ENCODE measurements at places on chromosomes 16 and 17. TPM values are rescaled to one million over a fixed set of nuclear protein-coding genes. Genes with fewer than 3 reads are reported as not detected.

The PRR14 gene
- 91.9 TPM for total RNA-seq

The SDR42E2 gene
- total RNA-seq: not detected

The TAF1C gene
- 74.4 TPM for total RNA-seq

The PIPOX gene
- 2.1 TPM for total RNA-seq

The UMOD gene
- not detected for total RNA-seq

The MYH8 gene
- total RNA-seq: not detected

The ARHGAP44 gene
- total RNA-seq: not detected

The ZNF263 gene
- 27.8 TPM for total RNA-seq

The SLC2A4 gene
- 0.31 TPM for total RNA-seq

The LPCAT2 gene
- 1.5 TPM for total RNA-seq

The HOXB1 gene
- total RNA-seq: not detected

DNA sequence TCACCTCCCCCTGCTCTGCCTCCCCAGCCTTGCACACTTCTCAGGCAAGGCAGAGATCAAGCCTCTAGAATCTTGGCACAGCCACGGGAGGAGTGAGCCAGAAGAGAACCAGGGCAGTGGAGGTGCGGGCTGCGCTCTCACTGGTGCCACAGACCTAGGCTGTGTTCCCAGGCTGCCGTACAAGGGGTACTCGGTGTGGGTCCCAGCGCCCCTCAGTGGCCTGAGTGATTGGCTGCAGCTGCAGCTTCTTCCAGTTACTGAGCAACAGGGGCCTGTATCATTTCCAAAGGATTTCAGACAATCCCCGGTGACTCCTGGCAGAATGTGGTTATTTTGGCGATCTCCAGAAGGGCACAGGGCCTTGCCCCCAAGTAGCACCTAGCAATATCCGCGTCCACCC lies 1852.1 kb downstream of the TP53TG3F start:
- DNase-seq: no peak

DNA sequence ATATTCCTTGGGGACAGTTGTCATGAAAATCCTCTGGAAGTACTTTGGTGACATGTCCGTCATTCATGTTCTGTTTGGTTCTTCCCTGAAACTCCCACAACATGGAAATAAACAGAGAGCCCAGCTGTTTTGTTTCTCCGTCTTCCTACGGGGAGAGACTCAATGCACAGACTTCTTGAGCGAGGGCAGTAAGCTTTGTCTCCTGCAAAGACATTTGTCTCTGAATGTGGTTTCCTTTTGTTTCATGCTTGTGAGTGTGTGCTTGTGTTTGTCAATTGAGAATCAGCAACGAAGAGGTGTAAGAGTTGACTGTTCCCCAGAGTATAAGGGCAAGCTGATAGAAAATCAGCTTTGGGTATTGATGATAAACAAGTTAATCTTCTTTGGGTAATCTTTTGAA lies 643.0 kb upstream of the RBFOX1 start:
- DNase-seq: no peak

DNA sequence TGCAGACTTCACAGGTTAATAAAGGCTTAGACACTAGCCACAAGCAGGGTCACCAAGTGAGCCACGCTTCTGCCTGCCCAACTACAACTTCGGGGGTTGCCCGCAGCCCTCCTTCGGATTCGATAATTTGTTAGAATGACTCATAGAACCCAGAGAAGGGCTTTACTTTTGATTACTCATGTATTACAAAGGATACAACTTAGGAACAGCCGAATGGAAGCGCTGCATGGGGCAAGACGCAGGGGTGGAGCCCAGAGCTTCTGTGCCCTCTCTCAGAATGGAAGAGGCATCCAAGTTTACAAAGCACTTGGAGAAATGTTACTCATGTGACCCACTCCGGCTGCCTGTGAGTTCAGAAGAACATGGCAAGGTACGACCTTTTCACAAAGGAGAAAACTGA lies 7.5 kb upstream of the CDH5 start:
- no peak for DNase-seq

- DNase-seq: no peak
These were observed 29.4 kb upstream of the C16orf95 start for GRCh38 chr16:87346517-87347060.

DNA sequence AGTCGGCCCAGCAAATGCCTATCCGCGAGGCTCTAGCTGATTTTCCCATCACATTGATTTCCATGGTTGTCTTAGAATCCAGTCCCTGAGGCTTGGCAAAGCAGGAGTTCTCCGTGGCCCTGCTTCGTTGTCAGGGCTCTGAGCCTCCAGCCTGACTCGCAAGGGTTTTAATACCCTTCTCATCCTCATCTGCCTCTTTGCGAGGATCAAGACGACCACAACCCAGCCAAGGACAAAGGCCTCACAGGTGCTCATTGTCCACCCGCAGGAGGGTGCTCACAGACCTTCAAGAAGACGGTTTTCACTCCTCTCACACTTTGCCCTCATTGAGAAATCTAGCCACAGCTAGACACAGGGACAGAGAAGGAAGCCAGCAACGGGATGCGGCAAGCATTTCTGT lies 610.8 kb downstream of the KCNJ18 start:
- DNase-seq: no peak

DNA sequence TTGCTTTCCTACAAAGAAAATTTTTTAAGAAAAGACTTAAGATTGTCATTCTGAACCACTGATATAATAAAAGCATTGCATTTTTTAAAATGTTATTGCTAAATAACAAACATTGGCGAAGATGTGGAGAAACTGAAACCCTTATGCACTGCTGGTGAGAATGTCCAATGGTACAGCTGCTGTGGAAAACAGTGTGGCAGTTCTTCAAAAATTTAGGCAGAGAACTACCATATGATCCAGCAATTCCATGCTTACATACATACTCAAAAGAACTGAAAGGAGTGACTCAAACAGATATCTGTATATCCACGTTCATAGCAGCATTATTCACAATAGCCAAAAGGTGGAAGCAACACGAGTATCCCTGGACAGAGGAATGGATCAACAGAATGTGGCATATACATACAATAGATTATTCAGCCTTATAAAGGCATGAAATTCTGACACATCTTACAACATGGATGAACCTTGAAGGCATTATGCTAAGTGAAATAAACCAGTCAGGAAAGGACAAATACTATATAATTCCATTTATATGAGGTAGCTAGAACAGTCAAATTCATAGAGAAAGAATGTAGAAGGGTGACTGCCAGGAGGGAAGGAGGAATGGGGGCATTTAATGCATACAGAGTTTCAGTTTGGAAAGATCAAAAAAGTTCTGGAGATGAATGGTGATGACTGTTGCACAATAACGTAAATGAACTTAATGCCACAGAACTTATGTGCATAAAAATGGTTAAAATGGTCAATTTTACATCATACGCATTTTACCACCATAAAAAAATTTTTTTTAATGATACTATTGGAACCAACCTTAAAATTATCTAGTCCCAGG lies 92.1 kb downstream of the CACNG1 start:
- DNase-seq: no peak

DNA sequence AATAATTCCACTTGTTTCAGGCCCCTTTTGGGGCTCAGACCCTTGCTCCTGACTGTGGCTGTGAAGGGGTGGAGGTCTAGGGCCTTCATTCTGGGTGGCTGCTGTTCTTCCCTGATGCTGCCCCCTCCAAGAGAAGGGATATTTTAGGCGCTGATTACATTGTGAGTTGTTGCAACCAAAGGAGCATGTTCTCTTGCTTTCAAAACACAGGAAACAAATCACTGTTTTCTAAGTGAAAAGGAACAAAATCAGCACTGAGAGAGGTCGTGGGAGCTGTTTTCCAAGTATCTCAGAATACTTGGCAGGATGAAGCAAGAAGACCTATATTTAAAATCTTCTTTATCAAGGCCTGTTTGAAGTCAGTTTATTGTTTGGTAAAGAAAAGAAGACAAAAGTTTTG lies 25.3 kb upstream of the SEC14L1 start:
- DNase-seq: no peak

- no peak for DNase-seq
These were observed 50.0 kb downstream of the CBFA2T3 start for GRCh38 chr16:88927010-88927409.

GRCh38 chr17:48110761-48111160 lies 3.2 kb downstream of the SNX11 start:
- DNase-seq: no peak

- DNase-seq: no peak
These were observed 1.9 kb downstream of the ARL16 start for GRCh38 chr17:81681672-81682071.

DNA sequence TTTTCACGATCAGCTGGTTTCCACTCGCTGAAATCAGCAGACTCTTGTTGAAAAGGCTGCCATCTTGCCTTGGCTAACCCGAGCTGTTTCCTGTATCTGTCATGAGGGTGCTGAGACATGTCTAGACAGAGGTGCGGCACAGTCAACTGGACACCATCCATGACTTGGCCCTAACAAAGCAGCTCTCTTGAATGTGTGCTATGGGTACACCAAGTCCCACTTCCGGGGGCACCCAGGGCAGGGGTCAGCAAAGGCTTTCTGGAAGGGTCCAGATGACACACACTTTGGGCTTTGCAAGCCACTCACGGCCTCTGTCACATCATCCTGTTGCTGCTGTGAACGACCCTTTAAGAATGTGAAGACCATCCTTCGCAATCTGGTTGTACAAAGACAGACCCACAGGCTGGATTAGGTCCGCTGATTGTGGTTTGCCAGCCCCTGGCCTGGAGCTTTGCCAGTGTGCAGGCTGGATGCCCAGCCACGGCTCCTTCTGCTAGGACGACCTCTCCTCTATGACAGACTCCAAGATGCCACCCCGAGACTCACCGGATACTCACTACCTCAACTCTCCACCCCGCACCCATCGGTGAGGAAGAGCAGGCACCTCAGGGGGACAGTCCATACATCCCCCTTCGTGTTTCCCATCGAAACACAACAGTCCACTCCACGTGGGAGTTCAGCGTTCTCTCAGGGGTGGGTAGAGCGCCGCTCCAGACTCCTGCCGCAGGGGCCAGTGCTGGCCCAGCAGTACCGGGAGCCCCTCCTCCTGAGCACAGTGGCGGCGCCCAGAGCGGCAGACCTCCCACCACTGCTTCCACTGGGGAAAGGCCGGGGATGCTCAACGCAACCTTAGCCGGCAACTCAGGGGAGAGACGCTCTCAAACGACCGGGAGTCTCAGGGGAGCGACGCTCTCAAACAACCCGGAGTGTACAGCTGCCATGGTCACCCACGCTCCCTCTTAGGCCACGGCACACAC lies 123.5 kb downstream of the ANKRD11 start:
- no peak for DNase-seq
